ENCODE measurements at places on chromosomes 2 and 18.

GRCh38 chr2:143616452-143616851 is 487.2 kb downstream of the ARHGAP15 start:
- no peak for DNase-seq

DNA sequence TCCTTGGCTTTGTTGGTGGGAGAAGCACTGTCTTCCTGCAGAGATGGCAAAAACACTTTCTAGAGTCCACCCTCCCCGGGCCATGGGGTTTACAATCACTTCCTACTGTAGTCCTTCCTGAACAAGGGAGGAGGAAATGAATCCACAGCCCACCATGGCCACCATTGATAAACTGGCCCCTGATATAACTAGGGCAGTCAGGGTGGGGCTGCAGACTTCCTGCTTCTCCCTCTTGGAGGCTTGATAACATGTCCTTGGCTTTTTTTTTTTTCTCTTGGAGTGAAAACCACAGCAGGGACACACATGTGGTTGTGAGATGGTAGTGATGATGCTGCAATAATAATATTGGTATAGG is 437.8 kb downstream of the ZNF521 start:
- no peak for DNase-seq

DNA sequence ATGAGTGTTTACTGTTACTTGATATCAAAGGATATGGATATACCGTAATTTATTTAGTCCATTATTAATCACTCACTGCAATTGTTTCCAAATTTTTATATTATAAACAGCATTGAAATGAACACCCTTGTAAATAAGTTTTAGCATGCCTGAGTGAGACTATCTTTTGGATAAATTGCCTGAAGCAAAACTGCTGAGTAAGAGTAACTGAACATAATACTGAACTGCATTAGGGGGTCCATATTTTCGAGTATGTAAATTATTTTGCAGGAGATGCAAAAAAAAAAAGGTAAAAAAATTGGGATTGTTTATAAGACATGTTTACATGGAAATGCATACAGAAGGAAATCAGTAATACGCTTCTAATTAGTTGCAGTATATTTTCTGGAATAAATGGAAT is 215.6 kb upstream of the SMAD7 start:
- DNase-seq = no peak

GRCh38 chr18:10514082-10514481 is 11.7 kb upstream of the NAPG start:
- no peak for DNase-seq

GRCh38 chr2:211181626-211182025 is 625.2 kb downstream of the CPS1 start:
- DNase-seq = no peak

GRCh38 chr2:218995972-218996711 is 2.9 kb upstream of the CRYBA2 start:
- DNase-seq = peak; percentile 90

- DNase-seq = no peak
Measured at GRCh38 chr2:100959225-100959880, 42.7 kb upstream of the RPL31 start.

GRCh38 chr2:20643060-20643459 is 7.8 kb downstream of the HS1BP3 start:
- no peak for DNase-seq

GRCh38 chr2:168450171-168450570 is 5.9 kb upstream of the CERS6 start:
- DNase-seq = no peak

- no peak for DNase-seq
Measured at GRCh38 chr2:197092431-197092830, 165.9 kb upstream of the PGAP1 start.
